ENCODE measurements at places on chromosomes 1 and 21.

DNA sequence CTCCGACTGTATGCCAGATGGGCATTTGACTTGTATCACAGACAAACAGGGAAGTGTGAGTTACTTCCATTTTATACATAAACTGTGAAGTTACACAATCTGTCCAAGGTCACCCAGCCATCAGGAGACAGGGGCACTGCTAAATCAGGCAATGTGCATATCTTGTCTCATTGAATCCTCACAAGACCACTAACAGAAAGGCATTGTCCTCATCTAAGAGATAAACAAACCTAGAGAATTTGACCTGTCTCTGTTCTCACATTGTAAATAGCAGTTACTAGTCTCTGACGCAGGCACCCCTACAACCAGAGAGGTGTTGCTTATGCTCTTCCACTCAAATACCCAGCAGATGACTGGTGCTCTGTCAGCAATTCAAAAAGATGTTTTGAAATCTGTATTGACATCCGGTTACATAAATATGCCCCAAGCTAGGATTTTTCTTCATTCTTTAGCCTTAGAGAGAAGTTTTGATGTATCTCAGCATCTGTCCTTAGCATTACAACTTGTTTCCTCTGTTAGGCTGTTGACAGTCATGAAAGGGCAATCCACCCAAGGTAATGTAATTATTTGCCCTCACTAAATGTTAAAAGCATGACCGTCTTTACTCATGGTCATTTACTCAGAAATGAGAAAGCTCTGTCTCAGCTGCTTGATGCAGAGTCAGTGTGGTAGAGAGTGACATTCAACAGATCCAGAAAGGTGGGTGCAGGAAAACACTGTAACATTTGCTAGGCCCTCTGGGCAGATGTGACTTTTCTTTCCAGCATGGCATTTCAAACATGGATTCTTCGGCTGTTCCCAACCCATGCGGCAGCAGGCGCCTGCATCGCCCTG is 51.9 kb upstream of the ZNF326 start:
- no peak for DNase-seq

DNA sequence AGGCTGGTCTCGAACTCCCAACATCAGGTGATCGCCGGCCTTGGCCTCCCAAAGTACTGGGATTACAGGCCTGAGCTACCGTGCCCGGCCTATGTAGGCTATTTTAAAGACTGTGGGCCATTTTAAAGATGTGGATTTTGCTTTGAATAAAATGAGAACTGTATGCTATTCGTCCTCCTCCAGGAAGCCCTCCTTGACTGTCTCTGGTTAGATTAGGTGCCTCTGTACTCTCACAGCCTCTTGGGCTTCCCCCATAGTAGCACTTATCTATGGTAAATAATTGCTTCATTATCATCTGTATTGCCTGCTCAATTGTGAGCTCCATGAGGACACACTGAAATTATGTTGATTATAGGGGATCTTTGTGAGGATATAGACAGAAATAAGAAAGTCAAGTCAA is 20.5 kb upstream of the ERI3 start:
- no peak for DNase-seq

GRCh38 chr21:26365849-26366248 is 195.3 kb upstream of the APP start:
- no peak for DNase-seq

- DNase-seq, result no peak
Observed at GRCh38 chr1:107934578-107934977, 30.4 kb downstream of the VAV3 start.

DNA sequence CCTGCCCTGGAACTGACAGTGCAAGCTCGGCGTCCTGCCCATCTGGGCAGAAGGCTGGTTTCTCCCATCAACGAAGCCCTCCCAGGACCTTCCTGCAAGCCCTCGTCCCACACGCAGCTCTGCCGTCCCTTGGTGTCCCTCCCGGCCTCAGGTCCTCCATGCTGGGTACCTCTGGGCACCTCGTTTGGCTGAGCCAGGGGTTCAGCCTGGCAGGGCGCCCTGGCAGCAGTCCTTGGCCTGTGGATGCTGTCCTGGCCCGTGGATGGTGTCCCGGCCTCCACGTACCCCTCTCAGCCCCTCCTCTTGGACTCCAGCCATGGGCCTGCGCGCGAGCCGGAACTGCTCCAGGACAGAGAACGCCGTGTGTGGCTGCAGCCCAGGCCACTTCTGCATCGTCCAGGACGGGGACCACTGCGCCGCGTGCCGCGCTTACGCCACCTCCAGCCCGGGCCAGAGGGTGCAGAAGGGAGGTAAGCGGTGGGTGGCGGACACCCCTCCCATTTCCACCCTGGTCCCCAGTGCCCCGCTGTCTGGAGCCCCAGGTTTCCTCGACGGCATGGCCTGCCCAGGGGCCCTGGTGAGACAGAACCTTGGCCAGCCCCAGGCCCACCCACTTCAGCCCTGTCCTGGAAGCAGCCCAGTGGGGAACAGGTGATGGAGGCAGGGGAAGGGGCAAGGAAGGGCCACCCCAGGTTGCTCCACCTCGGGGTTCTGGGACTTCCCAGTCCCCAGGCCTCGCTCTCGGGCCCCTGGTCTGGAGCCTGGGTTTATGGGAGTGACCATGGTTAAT is 3.5 kb downstream of the TNFRSF14 start:
- DNase-seq, result no peak

DNA sequence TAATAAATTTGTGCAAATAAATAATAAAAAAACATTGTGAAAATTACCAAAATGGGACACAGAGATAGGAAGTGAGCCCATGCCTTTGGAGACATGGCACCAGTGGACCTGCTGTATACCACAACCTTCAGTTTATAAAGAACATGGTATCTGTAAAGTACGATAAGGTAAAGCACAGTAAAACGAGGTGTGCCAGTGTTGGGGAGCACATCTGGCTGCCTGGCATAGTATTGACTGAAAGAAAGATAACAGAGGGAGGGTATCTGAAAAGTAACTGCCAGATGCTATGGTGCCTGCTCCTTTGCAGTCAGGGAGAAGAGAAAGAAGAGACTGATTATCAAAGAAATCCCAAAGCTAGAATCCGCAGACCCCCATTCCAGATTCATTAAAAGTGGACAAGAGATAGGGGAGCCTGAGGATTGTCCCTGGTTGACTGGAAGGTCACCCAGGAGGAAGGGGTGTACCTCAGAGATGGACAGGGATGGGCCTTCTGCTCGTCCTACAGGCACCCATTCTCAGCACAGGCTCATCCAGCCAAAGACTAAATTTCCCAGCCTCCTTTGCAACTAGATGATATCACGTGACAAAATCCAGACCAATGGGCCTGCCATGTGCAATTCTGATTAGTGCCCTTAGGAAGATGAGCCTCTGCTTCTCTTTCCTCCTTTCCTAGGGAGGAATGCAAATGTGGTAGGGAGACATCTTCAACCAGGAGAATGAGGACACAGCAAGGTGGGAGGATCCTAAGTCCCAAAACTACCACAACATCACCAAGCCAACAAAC is 12.9 kb upstream of the ETS2 start:
- no peak for DNase-seq

DNA sequence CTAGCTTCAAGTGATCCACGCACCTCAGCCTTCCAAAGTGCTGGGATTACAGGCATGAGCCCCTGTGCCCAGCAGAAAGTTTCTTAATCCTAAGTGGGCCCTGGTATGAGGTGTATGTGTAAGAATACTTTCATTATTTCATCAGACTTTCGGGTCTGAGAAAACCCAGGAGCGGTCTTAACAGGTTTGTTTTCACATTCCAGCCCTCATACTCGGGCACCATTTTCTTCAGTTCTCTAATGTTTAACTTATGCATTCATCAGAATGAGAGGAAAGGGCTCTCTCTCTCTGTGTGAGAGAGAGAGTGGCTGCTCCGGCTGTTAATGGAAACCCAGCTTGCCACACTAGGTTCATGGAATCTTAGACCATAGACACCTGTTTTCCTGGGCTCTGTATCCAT is 4.2 kb upstream of the PADI1 start:
- no peak for DNase-seq

- no peak for DNase-seq
Observed at GRCh38 chr21:14243874-14244273, 27.9 kb downstream of the RBM11 start.

DNA sequence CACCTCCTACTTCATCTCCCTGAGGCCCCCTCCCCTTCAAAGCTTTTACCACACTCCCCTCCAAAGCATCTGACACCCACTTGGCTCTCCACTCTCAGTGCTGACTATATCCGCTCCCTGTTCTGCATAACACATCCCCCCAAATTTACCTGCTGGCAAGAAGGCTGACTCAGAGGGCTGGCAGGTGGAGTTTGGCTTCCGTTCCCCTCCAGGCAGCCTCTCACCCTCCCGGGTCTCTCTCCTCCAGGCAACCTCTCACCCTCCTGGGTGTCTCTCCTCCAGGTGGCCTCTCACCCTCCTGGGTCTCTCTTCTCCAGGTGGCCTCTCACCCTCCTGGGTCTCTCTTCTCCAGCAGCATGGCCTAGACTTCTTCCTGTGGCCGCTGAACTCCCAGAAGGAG is 562.1 kb downstream of the NPHP4 start:
- no peak for DNase-seq

DNA sequence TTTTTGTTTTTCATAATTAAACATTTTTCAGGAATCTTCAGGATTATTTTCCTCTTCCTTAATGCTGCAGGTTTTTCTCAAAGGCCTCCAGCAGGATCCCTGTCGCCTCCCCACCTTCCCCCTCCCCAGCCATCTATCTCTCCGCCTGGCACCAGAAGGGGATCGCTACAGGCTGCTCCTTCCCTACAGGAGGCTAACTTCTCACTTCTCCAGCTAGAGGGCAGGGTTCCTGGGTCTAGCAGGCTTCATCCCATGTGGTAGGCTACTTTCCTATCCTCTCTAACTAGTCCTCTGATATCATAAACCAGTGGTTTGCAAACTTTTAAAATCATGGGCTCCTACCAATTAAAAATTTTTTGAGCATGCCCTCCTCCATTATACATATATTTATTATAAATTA is 104.1 kb downstream of the KCNN3 start:
- DNase-seq, result no peak

DNA sequence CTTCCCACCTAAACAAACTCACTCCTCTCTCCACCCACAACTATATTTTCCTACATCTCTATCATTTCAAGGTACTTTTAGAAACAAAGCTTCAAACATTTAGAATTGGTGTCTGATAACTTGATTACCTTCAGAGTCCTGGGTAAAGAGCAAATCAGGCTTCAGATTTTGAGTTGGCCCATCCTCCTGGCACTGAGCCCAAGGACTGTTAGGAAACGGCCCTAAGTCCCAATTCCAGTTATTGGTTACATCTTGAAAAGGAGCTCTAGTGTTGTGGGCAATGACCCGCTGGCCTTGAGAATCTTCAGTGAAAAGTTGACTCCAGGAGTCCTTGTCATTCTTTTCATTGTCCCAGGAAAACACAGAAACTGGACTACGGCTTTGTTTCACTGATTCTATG is 15.1 kb downstream of the MTFR1L start:
- DNase-seq, result no peak

DNA sequence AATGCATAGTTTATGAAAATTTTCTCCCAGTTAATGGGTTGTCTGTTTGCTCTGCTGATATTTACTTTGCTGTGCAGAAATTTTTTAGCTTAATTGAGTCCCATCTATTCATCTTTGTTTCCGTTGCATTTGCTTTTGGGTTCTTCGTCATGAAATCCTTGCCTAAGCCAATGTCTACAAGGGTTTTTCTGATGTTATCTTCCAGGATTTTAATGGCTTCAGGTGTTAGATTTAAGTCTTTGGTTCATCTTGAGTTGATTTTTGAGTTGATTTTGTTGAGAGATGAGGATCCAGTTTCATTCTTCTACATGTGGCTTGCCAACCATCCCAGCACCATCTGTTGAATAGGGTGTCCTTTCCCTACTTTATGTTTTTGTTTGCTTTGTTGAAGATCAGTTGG is 85.2 kb downstream of the DRAM2 start:
- no peak for DNase-seq

- DNase-seq, result no peak
Observed at GRCh38 chr1:190679044-190679443, 201.4 kb upstream of the BRINP3 start.

GRCh38 chr1:90386899-90387720 is 330.0 kb downstream of the BARHL2 start:
- DNase-seq, result no peak

DNA sequence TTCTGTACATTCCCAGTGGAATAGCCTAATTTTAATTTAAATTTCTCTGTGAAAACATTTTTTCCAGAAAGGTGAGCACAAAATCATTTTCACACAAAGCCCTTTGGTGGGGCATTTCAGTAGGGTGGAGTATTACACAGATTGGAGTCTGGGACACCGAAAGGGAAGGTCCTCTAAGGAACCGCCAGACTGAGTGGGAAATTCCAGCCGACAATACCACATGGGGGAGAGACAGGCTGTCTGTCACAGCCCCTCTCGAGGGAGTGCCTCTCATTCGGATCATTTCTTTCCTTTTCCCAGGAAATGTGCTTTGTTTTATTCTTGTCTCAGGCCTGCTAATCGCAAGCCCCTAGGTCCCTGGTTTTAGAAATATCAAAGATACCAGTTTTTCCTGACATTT is 150.6 kb upstream of the HOOK1 start:
- DNase-seq, result no peak

GRCh38 chr1:240719953-240720700 is 108.2 kb upstream of the GREM2 start:
- DNase-seq, result no peak

GRCh38 chr1:180519846-180520245 is 17.5 kb upstream of the ACBD6 start:
- no peak for DNase-seq

GRCh38 chr1:230679192-230679591 is 34.7 kb downstream of the AGT start:
- DNase-seq, result no peak

GRCh38 chr1:79551321-79551720 is 544.8 kb upstream of the ADGRL4 start:
- DNase-seq, result no peak

GRCh38 chr1:167225920-167226319 is 5.2 kb downstream of the POU2F1 start:
- DNase-seq, result no peak

Data from activated gamma-delta T cell (primary cell).